ENCODE measurements at places on chromosomes 12 and 14.

DNA sequence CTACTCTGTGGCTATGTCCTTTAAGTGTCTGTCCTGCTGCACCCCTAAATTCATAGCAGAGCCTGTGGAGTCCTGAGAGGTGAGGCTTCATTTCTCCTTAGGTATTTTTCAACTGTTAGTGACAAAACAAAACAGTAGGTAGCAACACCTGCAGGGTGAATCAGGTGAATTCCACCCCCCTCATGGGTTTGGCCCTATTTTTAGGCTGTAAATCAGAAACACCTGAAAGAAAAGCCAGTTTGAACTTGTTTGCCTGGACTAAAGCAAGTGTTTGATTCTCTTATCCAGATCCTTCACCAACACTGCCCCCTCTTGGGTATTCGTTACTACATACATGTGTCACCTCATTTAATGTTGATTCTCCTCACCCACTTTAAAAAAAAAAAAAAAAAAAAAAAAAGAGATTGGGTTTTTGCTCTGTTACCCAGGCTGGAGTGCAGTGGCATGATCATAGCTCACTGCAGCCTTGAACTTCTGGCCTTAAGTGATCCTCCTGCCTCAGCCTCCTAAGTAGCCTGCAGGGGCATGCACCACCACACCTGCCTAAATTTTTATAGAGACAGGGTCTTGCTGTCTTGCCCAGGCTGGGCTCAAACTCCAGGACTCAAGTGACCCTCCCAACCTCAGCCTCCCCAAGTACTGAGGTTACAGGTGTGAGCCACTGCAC lies 10.3 kb downstream of the TBPL2 start:
- DNase-seq, result peak; percentile 32

DNA sequence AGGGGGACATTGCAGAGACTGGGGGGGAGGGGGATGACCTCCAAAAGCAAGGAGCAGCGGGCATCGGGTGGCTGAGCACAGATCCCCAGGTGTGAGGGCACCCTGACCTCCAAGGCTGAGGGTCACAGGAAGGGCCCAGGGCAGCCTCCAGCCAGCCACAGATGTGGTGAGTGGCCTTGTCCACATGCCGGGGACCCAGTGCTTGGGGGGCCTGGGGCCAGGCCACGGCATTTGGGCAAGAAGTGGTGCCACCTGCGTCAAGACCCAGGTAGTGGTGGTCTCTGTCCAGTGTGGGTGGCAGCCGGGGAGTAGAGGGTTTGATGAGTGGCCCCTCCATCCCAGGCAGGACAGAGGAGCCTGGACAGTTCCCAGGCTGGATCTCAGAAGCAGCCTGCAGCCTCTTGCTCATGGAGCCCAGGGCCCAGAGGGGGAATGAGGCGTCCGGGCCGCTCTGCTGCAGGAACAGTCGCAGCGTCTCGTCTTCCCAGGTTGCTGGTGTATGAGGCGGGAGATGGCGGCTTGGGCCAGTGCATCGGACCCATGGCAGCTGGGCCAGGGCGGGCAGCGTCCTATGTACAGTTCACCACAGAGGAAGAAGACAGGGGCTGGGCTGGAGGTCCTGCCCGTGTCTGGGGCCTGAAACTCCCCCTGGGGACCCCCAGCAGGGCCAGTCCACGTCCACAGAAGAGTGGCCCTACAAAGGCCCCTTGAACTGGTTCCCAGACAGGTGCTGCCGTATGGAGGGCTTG lies 33.5 kb downstream of the CCNK start:
- no peak for DNase-seq

DNA sequence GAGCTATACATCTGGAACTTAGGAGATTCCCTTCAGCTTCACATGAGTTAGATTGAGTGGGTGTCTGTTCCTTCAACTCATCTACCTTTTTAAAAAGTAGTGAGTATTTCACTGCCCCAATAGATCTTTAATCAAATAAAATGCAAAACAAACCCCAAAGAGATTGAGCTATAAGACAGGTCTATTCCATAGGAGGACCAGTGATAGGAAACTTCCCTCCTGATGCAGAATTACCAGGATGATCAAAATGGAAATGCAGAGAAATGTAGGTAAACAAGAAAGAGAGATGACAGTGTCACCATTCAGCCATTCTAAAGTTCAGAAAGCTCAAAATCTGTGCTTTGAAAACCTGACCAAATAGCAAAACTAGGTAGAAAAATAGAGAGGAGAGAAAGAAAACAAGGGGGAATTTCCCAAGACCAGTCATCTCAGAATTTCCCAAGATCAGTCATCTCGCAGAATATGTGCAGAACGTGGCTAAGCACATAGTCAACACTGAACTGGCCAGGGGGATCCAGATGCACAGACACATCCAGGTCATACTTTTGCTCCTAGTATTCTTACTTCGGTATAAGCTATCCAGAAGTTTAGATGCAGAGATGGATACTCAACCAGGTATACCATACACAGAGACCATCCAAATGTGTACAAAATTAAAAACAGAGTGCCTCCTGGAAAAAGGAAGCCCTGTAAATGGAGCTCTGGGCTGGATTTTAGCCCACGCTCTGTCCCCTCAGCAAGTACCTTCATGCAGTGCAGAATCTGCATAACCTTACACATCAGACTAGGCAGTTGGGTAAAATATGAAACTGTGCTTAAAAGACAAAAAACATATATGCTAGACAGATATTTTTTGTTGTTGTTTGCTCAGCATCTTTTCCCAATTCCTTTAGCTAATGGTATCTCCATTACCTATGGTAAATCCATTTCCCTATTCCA lies 27.4 kb downstream of the SLC41A2 start:
- no peak for DNase-seq

DNA sequence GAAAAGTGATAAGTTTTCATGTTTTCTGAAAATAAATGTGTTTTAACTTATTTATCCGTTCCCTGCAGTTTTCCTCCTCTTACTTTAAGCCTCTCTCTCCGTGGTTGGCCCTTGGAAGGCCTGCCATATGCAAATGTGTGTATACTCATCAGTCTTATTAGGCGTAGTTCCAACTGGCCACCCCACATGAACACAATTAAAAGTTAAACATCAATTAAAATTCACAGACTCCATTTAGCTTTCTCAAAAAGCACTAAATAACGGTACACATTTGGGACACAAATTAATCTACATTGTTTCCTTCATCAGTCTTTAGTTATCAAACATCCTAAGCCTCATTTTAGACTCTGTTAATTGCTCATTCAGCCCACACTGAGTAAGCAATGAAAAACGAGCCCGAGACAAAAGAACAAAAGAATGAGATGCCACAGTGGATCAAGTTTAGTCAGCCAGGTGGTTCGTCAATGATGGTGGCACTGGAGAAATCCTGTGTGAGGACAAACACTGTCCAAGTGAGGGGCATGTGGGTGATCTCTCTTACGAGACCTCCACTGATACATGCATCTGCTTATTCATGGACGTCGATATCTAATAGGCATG lies 76.0 kb upstream of the TMCC3 start:
- no peak for DNase-seq

DNA sequence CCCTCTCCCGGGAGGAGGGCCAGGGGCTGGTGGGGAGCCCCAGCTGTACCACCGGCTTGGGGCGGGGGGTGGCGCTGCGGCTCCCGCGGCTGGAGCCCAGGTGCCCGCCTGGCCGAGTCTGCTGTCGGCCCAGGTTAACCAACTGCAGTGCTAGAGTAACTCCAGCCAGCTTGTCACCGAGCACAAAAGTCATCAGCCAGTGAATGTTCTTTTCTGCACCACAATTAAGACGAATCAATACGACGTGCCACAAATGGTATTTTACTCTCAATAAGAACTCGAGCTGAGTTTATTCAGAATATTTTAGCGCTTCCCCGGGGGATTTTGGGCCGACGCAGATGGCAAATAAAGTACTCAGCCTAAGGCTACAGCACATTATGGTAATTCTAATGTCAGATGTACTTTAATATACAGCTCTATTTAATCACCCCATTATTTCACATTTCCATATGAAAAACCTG lies 83.2 kb downstream of the BCL11B start:
- DNase-seq, result peak; percentile 53

GRCh38 chr14:70685474-70686197 lies 43.9 kb downstream of the TTC9 start:
- no peak for DNase-seq

DNA sequence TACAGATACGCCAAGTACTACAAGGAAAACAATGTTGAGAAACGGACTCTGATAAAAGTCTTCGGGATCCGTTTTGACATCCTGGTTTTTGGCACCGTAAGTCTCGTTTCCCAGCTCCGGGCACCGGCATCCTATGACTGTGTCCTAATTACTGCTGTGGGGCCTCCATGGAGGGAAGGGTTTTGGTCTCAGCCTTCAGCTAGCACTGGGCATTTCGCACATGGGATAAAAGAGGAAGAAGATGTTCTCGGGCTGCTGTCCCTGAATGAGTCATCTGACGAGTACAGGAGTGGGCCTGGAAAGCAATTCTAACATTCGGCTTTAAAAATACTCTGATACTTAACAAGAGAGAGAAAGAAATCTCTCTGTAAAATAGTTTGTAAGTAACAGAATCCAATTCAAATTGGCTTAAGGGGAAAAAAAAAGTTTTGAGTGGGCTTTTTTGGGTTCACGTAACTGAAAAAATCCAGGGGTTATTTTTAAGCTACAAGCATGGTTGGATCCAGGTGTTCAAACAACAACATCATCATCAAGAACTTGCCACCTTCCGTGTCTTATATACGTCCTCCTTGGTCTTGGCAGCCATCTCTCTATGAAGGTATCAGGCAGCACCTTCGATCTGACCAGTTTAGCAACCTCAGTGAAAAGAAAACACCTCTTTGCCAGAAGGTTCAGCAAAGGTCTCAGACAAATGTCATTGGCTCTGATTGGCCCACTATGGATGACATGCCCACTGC lies 34.4 kb upstream of the P2RX4 start:
- DNase-seq, result no peak

GRCh38 chr12:121295746-121296617 lies 527 bp downstream of the CAMKK2 start:
- DNase-seq, result peak; percentile 17

GRCh38 chr12:113693693-113694092 lies 222.0 kb upstream of the LHX5 start:
- DNase-seq, result no peak

DNA sequence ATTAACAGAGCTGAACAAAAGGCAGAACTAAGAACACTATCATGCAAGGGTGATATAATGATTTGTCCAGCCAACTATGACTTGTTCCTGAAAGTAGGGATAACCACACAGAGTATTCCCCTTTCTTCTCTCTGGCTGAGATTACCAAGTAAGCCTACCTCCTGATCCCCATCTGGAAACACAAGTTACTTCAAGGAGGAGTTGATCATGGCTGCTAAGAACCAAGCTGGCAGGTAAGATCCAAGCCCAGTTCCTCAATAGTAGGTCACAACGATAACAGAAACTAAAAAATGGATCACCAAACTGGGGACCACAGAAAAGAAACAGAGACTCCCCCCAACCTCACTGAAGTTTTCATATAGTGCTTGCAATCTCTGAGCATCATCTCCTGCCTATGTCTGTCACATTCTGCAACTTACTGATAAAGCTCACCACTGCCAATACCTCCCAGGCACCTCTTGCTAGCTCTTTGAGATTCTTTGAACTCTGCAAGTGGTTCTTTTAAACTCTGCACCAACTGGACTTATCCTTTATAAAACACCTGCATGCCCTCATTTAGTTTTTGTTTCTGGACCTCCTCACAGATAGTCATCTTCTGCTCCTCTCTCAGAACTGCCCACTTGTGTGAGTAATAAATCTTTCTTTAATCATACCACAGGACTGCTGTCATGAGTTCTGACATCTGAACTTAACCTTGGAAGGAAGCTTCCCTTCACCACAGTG lies 76.6 kb downstream of the LRP6 start:
- DNase-seq, result no peak

DNA sequence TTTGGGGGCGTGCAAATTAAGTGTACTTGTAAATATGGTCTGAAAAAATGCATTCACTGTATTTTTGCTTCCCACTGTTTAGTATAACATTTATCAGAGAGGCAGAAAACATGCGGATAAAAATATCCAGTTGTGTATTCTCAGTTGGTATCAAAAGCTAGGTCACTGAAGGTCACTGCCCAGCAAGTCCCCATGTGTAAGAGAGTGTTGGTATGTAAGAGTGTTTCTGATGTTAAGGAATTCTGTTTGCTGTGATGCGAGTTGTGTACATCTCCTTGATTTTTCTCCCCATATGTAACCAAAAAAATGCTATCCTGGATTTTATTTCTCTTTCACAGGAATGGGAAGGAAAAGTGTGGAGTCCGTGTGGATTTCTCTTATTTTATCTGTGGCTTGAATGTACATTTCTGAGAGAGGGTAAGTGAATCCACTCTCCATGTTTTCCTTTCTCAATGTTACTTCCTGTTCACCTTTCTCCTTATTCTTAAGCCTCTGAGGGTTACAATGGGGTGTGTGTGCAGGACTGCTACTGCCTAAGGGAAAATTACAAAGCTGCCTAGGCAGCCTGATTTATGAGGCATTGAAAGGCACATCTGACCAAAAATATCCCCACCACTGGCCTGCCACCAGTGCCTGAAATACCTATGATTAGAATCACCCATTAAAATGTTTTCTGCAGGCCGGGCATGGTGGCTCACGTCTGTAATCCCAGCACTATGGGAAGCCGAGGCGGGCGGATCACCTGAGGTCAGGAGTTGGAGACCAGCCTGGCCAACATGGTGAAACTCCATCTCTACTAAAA lies 97.9 kb upstream of the USP44 start:
- DNase-seq, result no peak
